ENCODE measurements at places on chromosomes 1 and 21.

DNA sequence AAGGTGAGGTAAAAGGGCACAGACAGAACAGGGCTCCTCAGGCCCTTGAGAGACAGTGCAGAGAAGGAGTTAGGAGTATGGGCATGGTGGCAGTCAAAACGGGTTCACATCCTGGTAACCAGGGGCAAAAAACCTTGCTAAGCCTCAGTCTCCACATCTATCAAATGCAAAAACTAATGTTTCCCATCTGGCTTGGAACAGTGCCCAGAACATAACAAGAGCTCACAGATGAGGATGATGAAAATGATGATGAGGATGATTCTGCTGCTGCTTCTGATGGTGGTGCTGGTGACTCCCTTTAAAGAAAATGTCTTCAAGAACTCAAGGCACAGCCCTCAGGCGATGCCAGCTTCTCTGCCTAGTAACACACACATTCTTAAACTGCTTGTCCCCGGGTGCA is 24.1 kb downstream of the HHIPL2 start:
- no peak for DNase-seq

DNA sequence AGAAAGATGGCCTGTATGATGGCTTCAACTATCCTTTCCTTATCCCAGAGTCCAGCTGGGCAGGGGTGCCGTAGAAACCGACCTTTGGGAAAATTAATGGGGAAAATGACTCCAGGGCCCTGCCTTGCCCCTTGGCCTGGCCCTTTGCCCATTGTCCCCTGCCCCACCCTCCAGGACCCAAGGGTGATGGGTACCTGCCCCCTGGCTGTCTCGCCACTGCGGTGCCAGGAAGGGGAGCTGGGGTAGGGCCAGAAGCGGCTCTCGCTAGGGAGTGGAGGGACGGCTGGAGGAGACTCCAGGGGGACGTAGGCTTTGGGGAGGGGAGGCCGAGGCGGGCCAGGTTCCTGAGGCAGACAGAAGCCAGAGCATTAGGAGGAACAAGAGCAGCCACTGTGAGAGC is 29.1 kb upstream of the GOLT1A start:
- DNase-seq = no peak

- DNase-seq = peak; percentile 69
These were observed 57.0 kb upstream of the RAVER2 start for GRCh38 chr1:64687725-64688327.

DNA sequence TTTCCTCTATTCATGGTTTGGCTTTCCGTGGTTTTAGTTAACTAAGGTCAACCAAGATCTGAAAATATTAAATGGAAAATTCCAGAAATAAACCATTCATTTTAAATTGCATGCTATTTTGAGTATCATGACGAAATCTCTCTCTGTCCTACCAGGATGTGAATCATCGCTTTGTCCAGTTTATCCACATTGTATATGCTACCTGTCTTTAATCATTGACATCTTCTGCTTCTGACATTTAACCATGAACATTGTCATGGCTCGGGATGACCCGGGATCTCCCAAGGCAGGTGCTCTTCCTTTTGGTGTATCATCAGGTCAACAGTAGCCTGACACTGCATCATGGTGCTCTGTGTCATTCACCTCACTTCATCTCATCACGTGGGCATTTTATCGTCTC is 125.5 kb upstream of the HNRNPU start:
- no peak for DNase-seq

- DNase-seq = peak; percentile 32
These were observed 41.8 kb upstream of the PWP2 start for GRCh38 chr21:44065428-44065827.

DNA sequence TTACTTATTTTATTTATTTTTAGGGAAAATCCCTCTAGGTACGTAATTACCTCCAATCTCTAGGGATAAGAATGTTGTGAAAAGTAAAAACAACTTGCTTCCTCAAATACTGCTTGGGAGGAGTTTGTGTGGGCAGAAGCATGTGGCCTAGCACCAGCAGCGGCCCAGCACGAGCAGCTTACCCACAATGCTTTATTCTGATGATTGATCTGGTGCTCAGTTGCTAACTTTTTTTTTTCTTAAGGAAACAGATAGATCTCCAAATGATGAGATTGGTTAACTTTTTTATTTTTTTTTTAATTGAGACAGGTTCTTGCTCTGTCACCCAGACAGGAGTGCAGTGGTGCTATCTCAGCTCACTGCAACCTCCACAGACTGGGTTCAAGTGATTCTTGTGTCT is 4.2 kb downstream of the CLIC6 start:
- DNase-seq = no peak

DNA sequence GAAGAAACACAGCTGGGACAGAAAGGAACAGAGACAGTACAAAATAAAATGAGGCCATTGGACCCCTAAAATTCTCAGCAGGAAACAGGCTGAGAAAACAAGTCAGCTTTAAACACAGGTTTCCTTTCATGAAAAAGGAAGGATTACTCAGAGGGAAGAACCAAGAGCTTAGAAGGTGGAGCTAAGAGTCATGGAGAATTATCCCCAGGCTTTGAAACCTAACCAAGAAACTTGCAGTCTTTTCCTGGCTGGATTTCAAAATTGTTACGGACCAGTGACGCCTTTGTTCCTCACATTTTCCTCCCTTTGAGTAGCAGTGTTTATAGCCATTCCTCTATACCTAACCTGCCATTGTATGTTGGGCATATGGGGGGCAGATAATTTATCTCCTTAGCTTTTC is 8.8 kb downstream of the HMGB4 start:
- no peak for DNase-seq

DNA sequence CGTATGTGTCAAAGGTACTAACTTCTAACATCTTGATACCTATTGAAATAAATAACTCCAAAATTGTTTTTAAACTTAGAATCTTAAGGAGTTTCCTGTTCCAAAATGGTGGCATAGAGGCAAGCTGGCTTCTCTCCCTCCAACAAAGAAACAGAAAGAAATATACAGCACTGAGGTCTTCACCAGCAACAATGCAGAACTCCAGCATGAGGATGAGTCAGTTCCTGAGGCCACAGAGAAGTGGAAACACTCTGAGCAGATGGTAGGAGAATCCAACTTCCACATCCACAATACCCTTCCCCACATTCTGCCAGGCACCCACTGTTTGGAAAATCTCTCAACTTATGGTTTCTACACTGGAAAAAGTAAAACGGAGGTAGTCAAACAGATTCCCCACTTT is 12.2 kb upstream of the PPIH start:
- DNase-seq = no peak

DNA sequence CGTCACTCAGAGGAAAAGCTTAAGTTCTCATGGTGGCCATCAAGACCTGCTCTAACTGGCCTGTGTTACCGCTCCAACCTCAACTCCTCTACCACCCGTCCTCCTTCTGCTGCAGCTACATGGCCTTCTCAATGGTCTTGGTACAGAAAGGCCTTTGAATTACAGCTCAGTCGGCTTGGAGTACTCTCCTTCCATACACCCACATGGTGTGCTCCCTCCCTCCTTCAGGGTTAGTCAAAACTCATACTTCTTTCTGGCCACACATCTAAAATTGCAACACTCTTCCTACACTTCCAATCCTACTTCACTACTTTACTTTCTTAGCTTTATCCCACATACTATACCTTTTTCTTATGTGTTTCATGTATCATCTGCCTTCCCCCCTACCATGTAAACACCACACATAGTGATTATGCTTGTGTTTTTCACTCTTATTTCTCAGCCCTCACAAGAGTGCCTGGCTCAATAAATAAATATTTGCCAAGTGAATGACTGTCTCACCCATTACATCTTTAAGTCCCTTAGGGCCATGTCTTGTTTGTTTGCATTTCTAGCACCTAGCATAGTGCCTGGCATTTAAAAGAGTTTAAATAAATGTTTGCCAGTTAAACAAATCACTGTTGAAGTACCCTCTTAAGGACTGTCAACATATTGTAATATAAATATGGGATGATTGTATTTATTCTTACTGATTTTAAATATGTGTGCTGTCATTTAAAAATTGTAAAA is 37.6 kb upstream of the HMCN1 start:
- DNase-seq = no peak

GRCh38 chr1:113388621-113389358 is 1.5 kb upstream of the MAGI3 start:
- DNase-seq = no peak

DNA sequence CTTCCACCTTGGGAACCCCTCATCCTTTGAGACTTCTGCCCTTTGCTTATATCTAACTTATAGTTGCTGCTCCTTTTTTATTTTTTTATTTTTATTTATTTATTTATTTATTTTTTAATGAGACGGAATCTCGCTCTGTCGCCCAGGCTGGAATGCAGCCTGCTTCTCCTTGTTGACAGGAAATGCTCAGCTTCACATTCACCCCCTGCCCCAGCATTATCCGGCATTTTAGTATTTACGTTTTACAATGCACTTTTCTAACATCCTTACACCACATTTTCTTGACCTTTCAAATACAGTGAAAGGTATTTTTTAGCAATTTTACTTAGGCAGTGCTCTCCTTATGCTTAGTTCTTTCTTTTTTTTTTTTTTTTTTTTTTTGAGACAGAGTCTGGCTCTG is 14.9 kb downstream of the CXADR start:
- no peak for DNase-seq

DNA sequence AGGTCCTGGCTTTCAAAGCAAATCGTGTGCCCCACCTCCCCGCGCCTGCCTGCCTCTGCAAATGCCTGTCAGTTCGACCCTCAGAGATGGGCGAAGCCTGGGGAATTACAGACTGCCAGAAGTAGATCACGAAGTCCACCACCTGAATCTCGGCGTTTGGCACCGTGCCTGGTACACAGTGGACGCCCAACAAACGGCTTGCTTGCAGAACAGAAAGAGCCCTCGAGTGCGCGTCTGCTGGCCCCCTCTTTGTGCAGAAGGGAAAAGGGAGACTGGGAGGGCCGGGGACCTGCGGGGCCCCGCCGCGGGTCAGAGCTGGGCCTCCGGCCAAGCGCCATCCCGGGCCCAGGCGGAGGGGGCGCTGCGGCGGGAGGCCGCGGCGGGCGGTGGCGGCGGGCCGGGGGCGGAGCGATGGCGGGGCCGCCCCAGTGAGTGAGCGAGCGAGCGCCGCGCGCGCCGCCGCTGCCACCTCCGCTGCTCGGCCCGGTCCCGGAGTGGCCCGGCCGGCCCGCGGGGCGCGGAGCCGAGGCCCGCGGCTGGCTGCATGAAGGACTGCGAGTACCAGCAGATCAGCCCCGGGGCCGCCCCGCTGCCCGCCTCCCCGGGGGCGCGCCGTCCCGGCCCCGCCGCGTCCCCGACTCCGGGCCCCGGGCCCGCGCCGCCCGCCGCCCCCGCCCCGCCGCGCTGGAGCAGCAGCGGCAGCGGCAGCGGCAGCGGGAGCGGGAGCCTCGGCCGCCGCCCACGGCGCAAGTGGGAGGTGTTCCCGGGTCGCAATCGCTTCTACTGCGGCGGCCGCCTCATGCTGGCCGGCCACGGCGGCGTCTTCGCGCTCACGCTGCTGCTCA is at the start of gene ZDHHC18:
Gene ZDHHC18, plus strand, starts transcription at position 428 of the 845 bp plus-strand sequence. Its CDS starts 117 bp downstream, at position 545.
- DNase-seq = no peak

- no peak for DNase-seq
These were observed 24.3 kb downstream of the AHCTF1 start for GRCh38 chr1:246907472-246907871.

DNA sequence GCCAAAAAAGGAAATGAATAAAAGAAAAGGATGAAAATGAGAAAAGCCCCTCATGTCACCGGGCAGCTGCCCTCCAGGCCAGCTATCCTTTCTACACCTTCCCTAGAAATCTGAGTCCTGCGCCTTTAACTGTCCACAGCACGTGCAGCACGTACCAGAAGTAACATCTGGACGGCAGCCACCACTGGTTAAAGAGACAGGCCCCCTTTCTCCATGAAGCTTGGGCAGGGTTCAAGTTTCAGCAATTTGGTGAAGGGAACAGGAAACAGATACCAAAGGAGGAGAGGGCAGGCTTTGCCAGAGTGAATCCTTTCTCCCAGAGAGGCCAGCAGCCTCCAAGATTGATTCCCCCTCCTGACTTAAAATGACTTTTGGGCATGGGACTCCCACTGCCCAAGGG is 3.6 kb upstream of the KIAA2013 start:
- DNase-seq = no peak

DNA sequence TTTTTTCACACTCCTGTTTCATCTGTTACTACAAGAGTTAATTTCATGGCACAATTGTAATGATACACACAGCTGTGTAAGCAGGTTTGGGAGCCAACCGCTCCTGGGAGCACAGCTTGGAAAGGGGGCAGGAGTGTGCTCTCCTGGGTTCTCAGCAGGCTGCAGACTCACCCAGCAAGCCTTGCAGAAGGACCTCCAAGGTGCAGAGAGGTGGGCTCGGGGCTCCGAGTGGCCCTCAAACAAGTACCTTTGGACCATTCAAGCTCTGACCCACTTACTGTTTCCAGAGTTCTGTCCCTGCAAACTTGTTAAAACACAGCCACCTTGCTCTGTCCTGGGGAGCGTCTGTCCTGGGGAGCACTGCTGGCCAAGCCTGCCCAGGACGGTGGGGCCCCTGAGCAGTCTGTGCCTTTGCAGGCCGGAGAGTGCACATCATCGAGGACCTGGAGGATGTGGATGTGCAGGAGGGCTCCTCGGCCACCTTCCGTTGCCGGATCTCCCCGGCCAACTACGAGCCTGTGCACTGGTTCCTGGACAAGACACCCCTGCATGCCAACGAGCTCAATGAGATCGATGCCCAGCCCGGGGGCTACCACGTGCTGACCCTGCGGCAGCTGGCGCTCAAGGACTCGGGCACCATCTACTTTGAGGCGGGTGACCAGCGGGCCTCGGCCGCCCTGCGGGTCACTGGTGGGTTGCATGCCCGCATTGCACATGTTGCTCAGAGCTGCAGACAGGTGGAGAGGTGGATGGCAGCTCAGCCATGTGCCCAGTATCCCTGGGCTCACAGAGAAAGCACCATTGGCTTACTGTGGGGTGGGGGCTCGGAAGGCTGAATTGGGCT is 78.0 kb downstream of the OBSCN start:
- peak; percentile 50 for DNase-seq

DNA sequence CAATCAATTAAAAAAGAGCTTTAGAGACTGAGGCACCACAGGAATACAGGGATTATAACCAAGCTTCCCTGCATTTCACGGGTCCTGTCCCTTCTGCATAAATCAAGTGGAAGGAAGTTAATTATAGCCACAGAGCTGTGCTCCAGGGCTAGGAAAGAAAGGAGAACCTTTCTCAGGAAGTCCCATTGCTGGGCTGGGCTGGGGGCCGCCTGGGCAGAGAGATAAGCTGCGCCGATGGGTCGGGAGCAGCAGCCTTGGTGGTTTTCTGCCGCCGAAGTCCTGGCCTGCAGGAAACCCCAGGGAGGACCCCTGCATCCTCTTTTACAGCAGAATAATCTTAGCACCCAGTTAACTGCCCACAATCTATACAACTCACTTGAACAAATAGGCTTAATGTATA is 12.6 kb upstream of the CD34 start:
- no peak for DNase-seq

DNA sequence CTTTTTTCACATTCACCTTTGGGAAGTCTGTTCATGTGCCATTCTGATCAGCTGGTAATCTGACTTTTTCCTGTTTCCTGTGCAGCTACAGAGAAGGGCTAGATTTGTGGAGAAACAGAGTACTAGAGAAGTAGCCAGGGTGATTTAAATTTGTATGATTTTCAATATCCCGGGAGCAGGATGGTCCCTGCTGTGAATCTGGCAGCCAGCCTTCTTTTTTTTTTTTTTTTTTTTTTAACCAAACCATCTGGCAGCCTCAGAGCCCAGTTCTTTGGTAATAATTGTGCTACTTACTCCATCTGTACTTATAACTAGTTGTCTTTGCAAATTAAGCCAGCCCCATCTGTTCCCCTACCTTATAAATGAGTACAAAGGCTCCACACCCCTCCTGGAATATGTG is 248.6 kb upstream of the DEPDC1 start:
- no peak for DNase-seq

- DNase-seq = peak; percentile 80
These were observed 823 bp upstream of the SYF2 start for GRCh38 chr1:25232866-25233784.
